ENCODE measurements at places on chromosomes 11 and 22.

DNA sequence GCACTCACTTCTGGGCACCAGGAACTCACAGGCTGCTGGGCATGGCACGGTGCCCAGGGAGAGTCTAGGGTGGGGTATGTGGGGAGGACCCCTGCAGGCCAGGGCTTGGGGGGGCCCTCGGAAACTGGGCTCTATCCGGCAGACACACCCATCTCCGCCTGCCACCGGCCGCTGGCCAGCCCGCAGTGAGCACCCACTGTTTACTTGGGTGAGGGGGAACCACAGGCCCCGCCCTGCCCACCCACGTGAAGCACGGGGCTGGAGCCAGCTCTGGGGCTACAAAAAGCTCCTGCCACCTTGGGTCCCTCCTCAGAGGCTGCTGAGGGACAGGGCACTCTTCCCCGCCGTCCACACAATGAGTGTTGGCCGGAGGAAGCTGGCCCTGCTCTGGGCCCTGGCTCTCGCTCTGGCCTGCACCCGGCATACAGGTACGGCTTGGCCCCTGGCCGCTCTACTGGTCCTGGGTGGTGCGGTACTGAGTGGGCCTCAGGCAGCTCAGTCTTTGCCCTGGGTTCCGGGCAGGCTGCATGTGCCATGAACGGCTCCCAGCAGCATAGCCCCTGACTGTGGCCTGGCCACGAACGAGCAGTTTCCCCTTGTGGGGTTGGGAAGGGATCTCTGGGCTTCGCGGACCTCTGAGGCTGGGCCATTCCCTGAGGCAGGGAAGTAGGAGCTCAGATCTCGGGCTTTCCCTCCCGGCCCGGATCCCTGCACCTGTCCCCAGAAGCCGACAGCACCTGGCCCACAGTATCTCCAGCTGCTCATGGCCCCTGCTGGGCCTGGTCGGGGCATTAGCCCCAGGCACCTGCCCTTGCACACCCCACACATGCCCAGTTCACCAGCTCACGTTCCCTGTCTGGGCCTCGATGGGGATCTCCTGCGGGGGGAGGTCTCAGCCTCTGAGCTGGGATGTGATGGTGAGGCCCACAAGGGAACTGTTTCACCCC, at the start of gene MUC5AC:
TSS of gene MUC5AC (plus strand) at position 309 of the 947 bp plus-strand sequence. CDS start at position 356, 47 bp downstream.
- DNase-seq, result no peak

GRCh38 chr11:113090716-113091480, 129.7 kb downstream of the NCAM1 start:
- DNase-seq, result no peak

- DNase-seq, result no peak
These were observed 21.1 kb upstream of the TTLL12 start for GRCh38 chr22:43207849-43208702.

DNA sequence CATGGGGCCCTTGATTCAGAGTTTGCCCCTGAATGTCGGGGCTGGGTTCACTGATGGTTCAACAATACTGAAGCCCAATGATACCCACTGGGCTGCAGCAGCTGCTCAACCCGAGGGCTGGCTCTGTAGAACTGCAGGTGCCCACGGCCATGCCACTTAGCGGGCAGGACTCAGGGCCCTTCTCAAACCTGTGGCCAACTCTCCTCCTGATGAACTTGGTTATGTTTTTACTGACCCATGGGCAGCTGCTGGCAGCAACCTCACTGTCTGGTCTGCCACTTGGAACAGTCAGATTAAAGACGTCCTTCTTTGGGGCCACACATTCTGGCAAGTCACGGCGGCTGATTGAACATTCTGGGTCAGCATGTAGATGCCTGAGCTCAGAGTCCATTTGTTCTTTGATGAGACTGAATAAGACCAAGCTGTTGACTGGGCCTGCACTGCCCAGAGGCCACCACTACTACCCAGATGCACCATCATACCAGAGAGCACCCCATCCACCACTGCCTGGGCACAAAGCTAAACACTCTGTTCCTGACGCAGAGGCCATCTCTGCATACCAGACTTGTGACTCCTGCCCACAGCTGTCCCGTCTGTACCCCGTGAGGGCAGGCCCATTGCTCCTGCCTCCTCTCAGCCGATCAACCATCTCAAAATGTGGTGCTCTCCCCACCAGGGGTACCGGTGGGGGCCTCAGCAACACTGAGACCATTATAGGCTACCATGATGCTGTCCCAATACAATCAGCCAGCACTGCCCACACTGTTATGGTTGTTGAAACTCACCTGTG, 67.8 kb downstream of the SHANK2 start:
- DNase-seq, result no peak

GRCh38 chr22:32469799-32470212, 4.8 kb upstream of the FBXO7 start:
- DNase-seq, result no peak

GRCh38 chr11:103832762-103833161, 203.7 kb upstream of the DDI1 start:
- DNase-seq, result no peak

GRCh38 chr11:131300439-131300717, 70.0 kb upstream of the NTM start:
- DNase-seq, result no peak

DNA sequence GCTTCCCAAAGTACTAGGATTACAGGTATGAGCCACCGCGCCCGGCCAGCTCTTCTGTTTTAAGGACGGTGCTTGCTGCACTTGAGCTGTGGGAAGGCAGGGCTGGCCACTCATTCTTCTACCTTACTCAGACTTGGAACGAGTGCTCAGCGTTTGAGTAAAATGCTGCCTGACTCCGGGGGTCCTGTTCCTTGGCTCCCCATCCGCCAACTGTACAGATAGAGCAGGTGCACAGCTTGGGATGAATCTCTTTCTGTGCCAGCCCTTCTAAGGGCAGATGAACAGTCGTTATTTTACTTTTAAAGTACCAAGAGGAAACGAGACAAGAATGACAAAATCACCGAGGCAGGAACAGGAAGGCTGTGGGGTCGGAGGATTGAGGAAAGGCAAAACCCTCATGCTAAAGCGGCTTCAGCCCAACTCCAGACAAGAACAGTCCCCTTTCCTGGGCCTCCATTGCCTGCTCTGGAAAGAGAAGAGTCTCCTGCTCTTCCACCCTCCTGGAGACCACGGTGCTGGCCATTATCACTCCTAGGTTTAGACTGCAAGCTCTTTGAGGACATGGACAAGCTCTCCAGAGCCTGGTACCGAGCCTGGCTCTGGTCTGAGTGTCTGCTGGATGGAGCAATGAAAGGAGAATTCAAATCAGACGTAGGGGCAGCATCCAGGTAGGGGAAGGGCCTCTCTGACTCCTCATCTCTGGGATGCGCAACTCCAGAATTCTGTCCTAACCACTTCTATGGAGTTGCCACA, 1.1 kb upstream of the SUN2 start:
- DNase-seq, result no peak

- DNase-seq, result no peak
These were observed 8.9 kb downstream of the SDF2L1 start for GRCh38 chr22:21650823-21651520.

Data from activated CD8-positive, alpha-beta memory T cell treated with anti-CD3 and anti-CD28 coated beads for 4 hours (primary cell).